ENCODE measurements at places on chromosomes 4 and X.

GRCh38 chrX:48558271-48558670 is 16.0 kb upstream of the RBM3 start:
- no peak for DNase-seq

GRCh38 chr4:3315566-3315965 is 22.7 kb downstream of the RGS12 start:
- no peak for DNase-seq

- no peak for DNase-seq
Observed at GRCh38 chrX:121028419-121028818, 19.0 kb upstream of the GLUD2 start.

GRCh38 chr4:55409468-55410171 is 13.9 kb downstream of the TMEM165 start:
- DNase-seq: peak; percentile 47

- no peak for DNase-seq
Observed at GRCh38 chrX:16695079-16695676, 17.3 kb downstream of the CTPS2 start.

DNA sequence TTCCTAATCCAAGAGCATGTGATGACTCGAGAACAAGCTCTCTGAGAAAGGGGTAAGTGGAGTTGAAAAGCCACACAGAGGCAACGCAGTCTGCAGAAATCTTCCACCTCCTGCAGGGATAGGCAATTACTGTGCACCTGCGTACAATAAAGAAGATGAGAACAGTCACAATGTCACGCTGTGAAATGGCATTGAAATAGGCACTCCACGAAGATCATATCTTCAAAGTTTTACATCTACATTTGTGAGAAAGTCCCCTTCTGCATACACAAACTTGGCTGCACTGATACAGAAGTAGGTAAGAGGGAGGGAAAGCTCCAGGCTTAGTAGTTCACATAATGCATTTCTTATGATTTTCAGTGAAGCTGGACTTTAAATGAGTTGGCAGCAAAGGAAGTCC is 27.1 kb downstream of the DDX60L start:
- no peak for DNase-seq

DNA sequence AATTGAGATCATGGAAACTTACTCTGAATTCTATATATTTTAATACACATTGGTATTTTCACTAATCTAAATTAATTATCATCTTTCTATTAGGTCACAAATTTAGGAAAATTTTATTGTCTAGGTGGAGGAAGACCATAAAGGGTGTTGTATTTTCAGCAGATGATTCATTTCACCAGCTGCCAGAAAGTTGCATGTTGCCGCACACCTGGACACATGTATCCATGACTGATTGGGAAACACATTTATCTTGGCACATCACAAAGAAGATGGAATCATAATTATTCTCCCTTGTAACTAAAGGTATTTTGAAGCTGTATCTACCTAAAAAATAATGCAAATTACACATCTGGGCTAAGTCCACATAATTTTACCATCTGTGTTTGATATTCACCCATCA is 33.1 kb downstream of the SLC7A11 start:
- no peak for DNase-seq

- DNase-seq: no peak
Observed at GRCh38 chr4:42570221-42570620, 86.7 kb downstream of the ATP8A1 start.

DNA sequence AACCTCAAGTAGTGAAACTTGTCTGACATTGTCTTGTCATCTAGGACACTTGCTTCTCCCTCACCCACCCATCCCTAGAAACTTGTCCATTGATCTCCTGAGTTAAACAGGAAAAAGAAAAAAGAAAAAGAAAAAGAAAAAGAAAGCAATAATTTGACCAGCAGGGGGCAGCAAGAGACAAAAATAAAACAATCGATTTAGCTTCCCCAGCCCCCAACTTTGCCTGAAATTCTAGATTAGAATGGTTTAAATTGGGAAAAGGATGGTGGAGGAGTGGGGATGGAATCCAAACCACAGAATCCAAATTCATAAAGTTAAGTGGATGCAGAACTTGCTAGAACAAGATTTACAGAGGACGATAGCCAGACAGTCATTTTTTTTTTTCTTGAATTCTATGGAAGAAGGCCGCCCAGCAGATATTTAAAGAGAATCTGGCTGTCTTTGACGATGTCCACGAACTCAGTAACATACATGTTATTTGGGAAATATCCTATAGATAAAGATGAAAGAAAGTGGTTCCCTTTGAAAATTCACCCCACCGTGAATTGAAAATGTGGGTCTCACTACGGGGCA is 282.9 kb downstream of the USP46 start:
- DNase-seq: no peak

DNA sequence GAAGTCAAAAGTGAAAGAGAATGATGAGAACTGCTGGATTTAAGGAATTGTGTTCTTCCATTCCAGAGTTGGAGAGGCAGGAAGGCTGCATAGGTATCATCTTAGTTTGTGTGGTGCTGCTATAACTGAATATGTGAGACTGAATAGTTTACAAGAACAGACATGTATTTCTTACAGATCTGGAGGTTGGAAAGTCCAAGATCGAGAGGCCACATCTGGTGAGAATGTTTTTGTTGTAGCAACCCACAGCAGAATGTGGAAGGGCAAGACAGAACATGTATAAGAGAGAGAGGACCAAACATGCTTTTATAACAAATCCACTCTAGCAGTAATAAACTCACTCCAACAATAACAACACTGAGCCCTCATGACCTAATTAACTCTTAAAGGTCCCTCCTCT is 408.6 kb downstream of the FAM47B start:
- DNase-seq: no peak

- no peak for DNase-seq
Observed at GRCh38 chr4:170988446-170988845, 824.8 kb upstream of the GALNTL6 start.

DNA sequence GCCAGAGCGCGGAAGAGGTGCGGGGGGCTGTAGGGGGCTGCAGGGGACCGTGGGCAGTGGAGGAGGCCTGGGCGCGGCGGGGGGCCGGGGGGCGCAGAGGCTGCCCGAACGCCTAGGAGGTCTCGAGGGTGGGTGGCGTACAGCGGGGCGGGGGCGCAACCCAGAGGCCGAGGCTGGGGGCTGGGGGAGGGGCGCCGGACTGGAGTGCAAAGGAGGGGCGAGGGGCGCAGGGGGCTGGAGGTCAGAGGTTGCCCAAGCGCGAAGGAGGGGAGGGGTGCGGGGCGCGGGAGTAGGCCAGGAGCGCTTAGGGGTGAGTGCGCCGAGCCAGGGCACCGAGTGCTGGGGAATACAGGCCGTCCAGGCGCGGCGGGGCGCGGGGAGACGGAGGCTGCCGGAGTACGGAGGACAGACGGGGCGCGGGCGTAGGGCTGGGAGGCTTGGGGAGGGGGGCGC is 255 bp downstream of the GYG2 start:
- DNase-seq: no peak

DNA sequence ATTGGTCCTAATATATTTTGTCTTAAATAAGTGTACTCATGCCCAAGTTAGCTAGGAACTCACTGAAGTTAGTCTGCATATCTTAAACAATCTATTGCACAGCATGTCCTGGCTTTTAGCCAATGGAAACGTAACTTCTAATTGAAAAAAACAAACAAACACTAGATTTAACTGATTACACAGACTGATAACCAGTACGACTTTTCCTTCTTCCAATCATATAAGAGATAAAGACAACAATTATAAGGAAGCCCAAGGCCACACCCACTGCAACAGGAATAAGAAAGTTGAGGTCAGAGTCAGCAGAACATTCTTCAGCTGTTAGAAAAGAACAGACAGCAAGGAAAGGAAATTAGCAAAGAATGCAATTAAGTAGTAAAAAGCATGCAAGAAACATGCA is 40.8 kb downstream of the LAMP2 start:
- no peak for DNase-seq

DNA sequence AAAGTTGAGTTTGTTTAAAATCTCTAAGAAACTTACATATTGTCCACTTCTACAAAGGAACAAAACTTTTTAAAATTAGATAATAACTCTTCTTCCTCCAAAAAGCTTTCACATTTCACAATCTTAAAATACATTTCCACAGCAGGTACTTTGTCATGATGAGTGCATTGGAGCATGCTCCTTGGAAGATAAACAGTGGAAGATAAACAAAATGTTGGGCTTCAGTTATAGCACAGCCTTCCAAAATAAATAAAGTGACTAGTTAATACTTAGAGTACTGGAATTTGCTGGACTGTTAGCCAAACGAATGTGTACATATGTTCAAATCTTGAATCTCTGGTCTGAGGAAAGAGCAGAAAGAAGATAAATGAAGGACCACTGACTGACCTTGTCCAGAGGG is 54.9 kb upstream of the PDE5A start:
- DNase-seq: no peak

DNA sequence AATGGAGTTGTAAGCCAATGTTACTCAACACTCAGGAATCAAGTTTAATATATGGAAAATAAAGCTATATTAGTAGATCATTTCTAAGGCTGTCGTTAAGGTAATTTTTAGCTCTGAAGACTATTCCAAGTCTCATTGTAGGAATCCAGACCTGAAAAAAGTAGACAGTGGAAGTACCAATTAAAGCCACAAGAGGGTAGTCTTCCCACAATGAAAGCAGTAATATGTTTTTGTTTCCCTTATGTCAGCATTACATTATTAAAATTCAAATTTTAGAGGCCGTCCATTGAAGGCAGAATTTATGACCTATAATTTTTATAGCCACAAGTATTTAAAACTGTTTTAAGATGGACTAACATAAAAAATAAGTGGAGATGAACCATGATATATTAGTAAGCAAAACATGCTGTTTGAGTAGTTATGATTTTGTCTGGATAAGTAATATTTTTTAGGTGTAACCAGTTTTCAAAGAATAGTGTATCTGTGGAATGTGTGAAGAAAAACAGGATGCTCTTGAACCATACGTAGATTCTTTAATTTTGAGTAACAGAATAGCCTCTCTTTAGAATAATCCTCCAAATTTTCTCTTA is 372.6 kb upstream of the TECRL start:
- no peak for DNase-seq

DNA sequence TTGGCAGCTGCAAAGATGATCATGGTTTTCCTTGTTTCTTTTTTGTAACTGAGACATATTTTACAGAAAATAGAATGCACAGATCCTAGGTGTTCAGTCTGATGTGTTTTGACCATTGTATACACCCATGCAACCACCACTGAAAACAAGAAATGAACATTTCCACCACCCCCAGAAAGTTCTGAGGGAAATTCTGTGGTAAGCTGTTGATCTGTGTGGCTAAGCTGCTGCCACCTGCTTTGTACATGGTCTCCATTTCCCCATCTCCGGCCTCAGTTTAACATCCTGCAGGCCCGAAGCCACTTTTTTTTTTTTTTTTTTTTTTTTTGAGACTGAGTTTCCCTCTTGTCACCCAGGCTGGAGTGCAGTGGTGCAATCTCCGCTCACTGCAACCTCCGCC is 65.3 kb downstream of the NYX start:
- no peak for DNase-seq

DNA sequence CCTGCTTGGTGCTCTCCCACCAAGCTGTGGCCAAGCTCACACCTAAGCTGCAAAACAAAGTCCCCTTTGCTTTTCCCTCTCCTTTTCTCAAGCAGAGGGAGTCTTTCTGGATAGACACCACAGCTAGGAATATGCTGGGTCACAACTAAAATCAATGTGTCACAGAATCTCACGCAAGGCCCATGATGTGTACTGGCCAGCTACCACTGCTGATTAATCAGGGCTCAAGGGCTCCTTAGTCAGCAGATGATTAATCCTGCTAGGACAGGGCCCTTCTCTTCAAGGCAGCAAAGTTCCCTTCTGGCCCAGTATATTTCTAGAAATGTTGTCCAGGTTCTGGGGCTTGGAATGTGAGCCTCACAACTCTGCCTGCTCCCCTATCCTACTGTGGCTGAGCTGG is 32.0 kb upstream of the TENT5D start:
- no peak for DNase-seq

- DNase-seq: no peak
Observed at GRCh38 chr4:30868111-30868895, 148.1 kb downstream of the PCDH7 start.

- no peak for DNase-seq
Observed at GRCh38 chr4:119833611-119834010, 205.0 kb upstream of the PDE5A start.

DNA sequence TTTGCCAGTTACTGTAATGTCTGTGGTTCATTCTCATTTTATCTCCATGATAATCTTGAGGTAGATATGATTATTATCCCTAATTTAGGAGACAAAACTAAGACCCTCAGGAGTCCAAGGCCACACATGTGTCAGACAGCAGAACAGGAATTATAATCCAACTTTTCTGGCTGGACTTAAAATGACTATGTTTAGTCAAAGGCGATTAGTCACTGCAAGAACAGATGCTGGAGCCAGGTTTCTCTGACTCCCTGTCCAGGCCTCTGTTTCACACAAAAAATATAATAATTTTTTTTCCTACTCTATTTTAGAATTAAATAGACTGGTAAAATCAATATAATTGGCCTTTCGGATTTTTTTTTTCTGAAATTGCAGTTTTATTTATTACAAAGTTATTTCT is 56.7 kb upstream of the TMEM131L start:
- DNase-seq: no peak

- DNase-seq: no peak
Observed at GRCh38 chrX:45352611-45353010, 151.9 kb upstream of the DIPK2B start.

DNA sequence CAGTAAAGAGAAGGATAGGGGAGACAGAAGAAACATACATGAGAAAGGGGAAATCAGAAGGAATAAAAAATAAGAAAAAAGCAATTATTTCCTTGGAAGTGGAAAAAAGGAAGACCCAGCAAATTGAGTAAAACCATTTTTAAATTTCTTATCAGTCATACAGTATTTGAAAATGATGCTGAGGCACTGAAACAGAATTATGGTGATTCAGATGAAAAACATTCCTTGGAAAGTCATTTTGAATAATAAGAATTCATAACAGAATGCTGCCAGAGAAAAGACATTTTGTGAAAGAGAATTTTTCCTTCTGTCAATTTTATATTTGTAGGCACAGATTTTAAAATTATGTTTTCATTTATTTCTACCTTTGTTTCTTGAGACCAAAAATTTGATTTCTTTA is 895.5 kb upstream of the EPHA5 start:
- no peak for DNase-seq

GRCh38 chr4:148311526-148311925 is 130.7 kb downstream of the NR3C2 start:
- DNase-seq: no peak

GRCh38 chr4:6032249-6033244 is 14.3 kb upstream of the C4orf50 start:
- no peak for DNase-seq

GRCh38 chr4:153531976-153532626 is 65.9 kb downstream of the TMEM131L start:
- no peak for DNase-seq

GRCh38 chr4:56790691-56791091 is 30.8 kb downstream of the SPINK2 start:
- no peak for DNase-seq

DNA sequence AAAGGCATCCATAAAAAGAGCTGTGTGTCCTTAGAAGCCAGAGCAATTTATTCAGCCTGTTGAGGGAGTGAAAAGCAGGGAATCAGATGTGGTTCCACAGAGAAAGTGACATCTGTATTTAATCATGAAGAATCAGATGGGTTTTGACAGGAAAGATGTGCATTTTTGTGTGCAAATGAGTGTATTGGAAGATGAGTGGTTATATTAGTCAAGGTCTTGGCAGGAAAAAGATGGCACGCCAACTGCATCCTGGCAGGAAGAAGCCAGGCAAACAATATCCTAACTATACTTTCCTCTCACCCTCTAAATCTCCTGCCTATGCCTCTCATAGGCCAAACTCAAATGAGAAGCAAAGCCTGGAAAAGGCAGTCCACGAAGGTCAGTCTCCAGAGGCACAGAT is 59.1 kb downstream of the SCFD2 start:
- DNase-seq: no peak

- DNase-seq: no peak
Observed at GRCh38 chrX:1086444-1087409, 125.7 kb downstream of the CRLF2 start.

All from GF-D8 (cell line).